ENCODE measurements at places on chromosomes 5 and 9. TPM values are rescaled to one million over a fixed set of nuclear protein-coding genes. Genes with fewer than 3 reads are reported as not detected.

DNA sequence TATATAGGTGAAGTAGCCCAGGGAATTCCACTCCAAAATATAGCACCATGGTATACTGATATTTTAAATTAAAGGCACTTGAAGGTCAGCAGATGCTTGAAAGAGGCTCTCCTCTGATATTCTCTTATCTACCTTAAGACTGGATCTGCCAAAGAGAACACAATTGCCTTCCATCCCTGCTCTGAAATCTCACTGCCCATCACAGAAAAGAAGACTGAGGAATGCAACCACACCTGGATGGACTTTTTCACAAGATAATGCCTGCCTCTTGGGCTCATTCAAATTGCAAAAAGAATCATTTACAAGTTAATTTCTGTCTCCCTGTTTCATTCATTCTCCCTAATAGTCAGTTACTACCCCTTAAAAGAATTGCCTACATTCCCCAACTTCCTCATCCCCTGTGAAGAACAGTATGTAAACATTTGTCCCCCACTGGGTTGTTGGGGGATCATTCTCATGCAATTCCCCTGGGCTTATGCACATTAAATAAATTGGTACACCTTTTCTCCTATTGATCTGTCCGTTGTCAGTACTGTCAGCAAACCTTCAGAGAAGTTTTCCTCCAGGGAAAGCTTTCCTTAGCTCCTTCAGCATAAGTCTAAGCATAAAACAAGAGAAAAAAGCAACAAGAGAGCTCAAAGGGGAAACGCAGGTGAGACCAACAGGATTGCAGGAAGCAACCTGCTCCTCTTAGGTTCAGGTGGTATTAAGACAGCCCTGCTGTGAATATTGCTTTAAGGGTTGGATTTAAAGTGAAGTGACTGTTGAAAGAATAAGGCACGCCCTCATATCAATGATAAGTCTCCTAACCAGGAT, 171.4 kb upstream of the SLC30A5 start:
- DNase-seq, result no peak
- no peak overlapping the region for H3K27ac ChIP-seq
- no peaks in the 10 kb centered on the region for H3K36me3 ChIP-seq
- H3K4me3 ChIP-seq, result no peak overlapping the region
- H3K27me3 ChIP-seq, result peaks cover 12% of the 10 kb centered on the region
- no peaks in the 10 kb centered on the region for H3K4me1 ChIP-seq

- H3K4me3 ChIP-seq, result no peak overlapping the region
- DNase-seq, result no peak
- H3K27ac ChIP-seq, result no peak overlapping the region
- peaks cover 23% of the 10 kb centered on the region for H3K27me3 ChIP-seq
- H3K4me1 ChIP-seq, result peaks cover 23% of the 10 kb centered on the region
- H3K36me3 ChIP-seq, result no peaks in the 10 kb centered on the region
These were observed 74.8 kb upstream of the TGFBR1 start for GRCh38 chr9:99030092-99030511.

GRCh38 chr9:82920154-82920553, 142.8 kb downstream of the RASEF start:
- H3K4me1 ChIP-seq, result no peaks in the 10 kb centered on the region
- H3K4me3 ChIP-seq, result no peak overlapping the region
- no peaks in the 10 kb centered on the region for H3K36me3 ChIP-seq
- no peak for DNase-seq

GRCh38 chr5:168734620-168735300, 155.6 kb upstream of the PANK3 start:
- peaks cover 2% of the 10 kb centered on the region for H3K27me3 ChIP-seq
- no peak overlapping the region for H3K27ac ChIP-seq
- no peak overlapping the region for H3K4me3 ChIP-seq
- H3K36me3 ChIP-seq, result peaks cover 6% of the 10 kb centered on the region
- DNase-seq, result no peak

DNA sequence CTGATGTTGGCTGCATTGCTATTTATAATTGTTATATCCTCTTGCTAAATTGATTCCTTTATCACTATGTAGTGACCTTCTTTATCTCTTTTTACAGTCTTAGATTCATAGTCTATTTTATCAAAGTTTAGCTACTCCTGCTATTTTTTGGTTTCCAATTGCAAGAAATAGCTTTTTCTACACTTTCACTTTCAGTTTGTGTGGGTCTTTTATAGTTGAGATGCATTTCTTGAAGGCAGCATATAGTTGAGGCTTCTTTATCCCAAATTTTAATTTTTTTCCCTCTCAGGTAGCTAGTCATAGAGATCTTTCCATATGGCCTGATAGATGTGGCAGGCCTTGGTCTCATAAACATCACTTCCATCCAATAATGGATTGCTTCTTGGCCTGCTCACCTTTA, 228.5 kb downstream of the COMMD10 start:
- no peak overlapping the region for H3K4me3 ChIP-seq
- H3K27me3 ChIP-seq, result no peaks in the 10 kb centered on the region
- H3K27ac ChIP-seq, result no peak overlapping the region
- peaks cover 31% of the 10 kb centered on the region for H3K36me3 ChIP-seq
- no peak for DNase-seq
- H3K4me1 ChIP-seq, result peaks cover 23% of the 10 kb centered on the region

- peaks cover 15% of the 10 kb centered on the region for H3K36me3 ChIP-seq
- H3K27me3 ChIP-seq, result no peaks in the 10 kb centered on the region
- no peak overlapping the region for H3K4me3 ChIP-seq
- no peaks in the 10 kb centered on the region for H3K4me1 ChIP-seq
These were observed 27.5 kb upstream of the GPR21 start for GRCh38 chr9:123005964-123006363.

- no peaks in the 10 kb centered on the region for H3K36me3 ChIP-seq
- H3K27me3 ChIP-seq, result no peaks in the 10 kb centered on the region
- DNase-seq, result peak; percentile 27
- peaks cover 44% of the 10 kb centered on the region for H3K4me1 ChIP-seq
- peak overlapping the region; percentile 83 for H3K27ac ChIP-seq
These were observed 319.2 kb downstream of the GADD45G start for GRCh38 chr9:89923961-89924504.

- DNase-seq, result no peak
- no peak overlapping the region for H3K4me3 ChIP-seq
- H3K27me3 ChIP-seq, result peaks cover 35% of the 10 kb centered on the region
- H3K27ac ChIP-seq, result no peak overlapping the region
- peaks cover 1% of the 10 kb centered on the region for H3K4me1 ChIP-seq
These were observed 55.1 kb upstream of the S1PR3 start for GRCh38 chr9:88936132-88936531.

Gene PCA3
- total RNA-seq, result not detected

Gene PCDHGA3
- 0.11 TPM for total RNA-seq

Gene CFAP157
- 0.18 TPM for total RNA-seq

Gene JAKMIP2
- 4.1 TPM for total RNA-seq

Gene LCN6
- total RNA-seq, result not detected

Measured in activated T-helper 2 cell treated with anti-CD3 and anti-CD28 coated beads, Interferon-gamma antibody, Interleukin-2, Interleukin-4, amounts not matched to agents 10 μg/mL and 5 μg/mL and 100 μg/mL, durations not matched to agents 14 hours and 24 hours and 36 hours (primary cell).